NCI-H1694 (cell line): ENCODE measurements at places on chromosomes 3 and 15.

DNA sequence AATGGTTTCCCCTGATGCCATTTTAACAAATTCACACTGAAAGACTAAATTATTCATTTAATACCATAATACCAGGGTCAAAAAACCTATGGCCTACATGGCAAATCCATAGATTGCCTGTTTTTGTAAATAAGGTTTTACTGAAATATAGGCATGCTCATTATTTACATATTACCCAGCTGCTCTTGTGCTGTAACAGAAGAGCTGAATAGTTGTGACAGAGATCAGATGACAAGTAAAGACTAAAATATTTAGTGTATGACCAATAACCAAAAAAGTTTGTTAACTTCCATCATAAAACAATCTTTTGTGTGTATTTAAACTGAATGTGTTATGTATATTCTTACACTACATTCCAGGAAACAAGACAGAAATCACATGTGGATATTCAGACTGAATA is 60.2 kb downstream of the DENND4A start:
- DNase-seq: no peak

DNA sequence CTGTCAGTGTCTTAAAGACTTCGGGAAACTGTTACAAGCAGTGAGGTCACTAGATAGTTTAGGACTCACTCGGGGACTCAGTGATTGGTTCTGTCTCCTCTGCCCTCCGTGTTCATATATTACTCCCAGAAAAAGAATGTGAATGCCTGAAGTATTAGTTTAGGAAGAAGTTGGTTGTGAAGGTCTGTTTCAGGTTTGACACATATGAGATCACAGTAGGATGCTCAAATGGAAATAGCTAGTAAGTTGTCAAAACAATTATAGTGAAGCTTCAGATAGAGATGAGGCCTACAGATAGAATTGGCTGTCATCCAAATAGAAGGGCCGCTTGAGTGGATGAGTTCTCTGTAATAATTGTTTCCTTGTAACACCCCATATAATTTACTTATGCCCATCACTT is 172.6 kb downstream of the PLCL2 start:
- no peak for DNase-seq

DNA sequence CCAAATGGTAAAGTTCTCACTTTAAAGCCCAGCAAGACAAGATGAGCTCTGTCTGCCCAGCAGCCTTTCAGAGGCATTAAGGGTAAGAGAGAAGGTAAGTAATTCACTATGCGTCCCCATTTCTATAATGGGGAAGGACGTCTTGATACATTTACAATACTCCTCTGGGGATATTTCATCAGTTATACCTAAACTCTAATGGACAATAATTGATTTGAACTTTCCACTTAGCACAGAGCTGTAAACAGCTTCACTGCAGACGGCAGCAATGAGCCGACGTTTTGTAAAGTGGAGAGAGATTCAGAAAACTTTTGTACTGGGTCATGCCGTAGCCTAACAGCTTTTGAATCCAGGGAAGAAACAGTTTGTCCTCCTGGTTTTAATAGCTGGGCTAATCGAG is 127.4 kb downstream of the TIGIT start:
- no peak for DNase-seq

- DNase-seq: no peak
Measured at GRCh38 chr3:37897763-37898162, 36.1 kb downstream of the CTDSPL start.

- no peak for DNase-seq
Measured at GRCh38 chr3:29384640-29385039, 103.8 kb downstream of the RBMS3 start.

DNA sequence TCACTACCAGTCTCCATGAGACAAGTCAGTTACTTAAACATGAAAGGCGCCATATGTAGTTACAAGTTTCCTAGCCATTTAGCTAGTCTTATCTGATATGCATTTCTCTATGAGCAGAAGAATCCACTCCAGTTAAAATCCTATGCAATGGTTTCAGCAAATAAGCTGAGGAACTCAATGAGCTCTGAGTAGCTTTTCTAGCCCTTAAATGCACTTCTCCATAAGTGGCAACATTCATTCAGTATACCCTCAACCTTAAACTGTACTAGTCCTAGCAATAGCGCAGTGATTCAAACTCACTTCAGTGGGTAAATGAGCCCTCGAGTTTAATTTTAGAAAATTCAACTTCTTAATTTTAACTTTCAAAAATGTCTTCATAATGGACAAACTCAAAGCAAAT is 7.7 kb downstream of the COMMD2 start:
- no peak for DNase-seq

DNA sequence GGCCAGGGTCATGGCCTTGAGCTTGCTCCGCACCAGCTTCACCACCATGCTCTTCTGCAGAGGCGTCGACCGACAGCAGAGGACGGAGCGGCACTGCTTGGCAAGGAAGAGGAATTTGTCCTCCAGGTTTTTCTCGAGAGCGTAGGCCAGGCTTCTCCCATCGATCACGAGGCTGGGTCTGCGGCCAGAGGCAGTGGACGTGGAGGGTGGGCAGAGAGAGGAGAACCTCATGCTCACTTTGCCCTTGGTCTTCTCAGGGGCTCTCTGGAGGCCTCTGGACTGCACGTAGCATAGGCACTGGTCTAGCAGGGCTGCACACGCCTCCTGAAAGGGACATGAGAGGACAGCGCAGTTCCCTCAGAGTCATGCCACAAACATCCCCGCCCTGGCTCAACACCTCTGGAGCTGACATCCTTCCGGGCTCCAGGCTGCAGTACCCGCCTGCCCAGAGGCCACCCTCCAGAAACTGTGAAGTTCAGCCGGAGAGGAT is 168.3 kb downstream of the ATP10A start:
- no peak for DNase-seq

DNA sequence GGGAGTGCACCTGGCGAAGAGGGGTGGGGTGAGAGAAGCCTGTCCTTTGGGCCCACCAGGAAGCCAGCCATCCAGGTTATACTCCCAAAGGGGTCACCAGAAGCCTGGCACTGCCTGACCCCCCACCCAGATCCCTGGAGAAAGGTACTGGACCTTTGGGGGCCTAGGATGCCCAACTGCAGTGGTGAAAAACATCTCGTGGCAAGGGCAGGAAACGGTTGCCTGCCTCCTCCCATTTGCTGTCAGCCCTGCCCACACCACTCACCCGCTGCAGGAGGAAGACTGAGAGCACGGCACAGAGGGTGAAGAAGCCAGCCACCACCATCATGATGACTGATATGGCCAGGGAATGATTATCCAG is 2.2 kb upstream of the ULK3 start:
- DNase-seq: no peak

GRCh38 chr3:141949399-141949798 is 73.0 kb downstream of the ATP1B3 start:
- DNase-seq: no peak

DNA sequence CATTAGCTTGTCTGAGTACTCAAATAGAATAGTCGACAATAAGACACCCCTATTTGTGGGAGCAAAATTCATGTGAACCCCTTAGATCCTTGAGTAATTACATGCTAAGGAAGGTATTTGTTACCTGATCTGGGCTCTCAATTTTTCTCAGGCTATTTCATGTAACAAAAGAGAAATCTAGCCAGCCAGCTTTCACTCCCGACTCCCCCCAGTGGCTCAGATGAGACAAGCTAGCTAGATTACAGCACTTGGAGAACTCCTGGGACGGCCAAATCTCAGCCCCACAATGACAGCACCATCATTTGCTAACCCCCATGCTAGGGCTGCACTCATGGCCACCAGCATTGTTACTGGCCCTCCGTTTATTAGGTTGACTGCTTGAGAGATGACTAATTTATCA is 41.3 kb downstream of the GLDN start:
- DNase-seq: no peak

GRCh38 chr3:170734043-170734734 is 135.8 kb downstream of the RPL22L1 start:
- DNase-seq: no peak

GRCh38 chr15:76296849-76297248 is 14.4 kb downstream of the ETFA start:
- no peak for DNase-seq

- no peak for DNase-seq
Measured at GRCh38 chr3:100719136-100719535, 9.8 kb downstream of the TFG start.

DNA sequence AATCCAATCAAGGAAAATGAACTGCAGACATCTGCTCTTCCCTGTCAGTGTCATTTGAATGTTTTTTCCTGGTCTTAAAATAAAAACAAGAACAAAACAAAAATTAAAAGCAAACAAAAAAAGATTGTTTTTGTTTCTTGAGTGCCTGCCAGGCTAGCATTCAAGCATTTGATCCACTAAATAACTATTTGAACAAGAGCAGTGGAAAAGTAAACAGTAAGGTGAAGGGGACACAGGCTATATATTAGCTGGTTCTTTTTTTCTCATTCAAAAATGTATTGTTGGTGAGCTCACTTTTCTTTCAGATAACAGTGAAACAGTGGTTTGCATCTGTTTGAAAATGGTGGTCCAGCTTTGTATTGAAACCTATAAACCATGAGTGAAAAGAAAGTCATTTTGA is 586.9 kb upstream of the SGO1 start:
- no peak for DNase-seq

- DNase-seq: peak; percentile 23
Measured at GRCh38 chr15:48086133-48086532, 34.7 kb upstream of the SLC24A5 start.

DNA sequence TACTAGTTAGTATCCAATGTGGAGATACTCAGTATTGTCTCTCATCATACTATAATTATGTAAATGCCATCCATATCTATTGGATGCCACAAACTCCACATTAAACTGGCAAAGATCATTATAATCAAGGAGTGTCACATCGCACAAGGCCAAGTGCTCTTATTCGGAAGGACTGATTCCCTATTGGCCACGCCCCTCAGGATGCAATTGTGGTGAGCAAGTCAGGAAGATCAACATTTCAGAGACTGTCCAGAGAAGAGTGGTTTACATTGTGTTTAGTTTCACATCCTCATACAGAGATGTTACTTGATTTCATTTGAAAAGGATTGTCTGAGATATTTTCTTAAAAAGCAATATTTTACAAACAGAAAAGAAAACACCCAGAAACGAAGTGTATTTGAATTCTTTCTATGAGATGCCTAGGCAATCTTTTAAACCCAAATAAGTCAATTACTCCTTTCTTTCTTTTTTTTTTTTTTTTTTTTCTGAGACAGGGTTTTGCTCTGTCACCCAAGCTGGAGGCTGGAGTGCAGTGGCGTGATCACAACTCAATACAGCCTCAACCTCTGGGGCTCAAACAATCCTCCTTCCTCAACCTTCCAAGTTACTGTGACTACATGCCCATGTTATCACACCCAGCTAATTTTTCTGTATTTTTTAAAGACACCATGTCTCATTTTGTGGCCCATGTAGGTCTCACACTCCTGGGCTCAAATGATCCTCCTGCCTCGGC is 369.1 kb downstream of the RBMS3 start:
- no peak for DNase-seq

DNA sequence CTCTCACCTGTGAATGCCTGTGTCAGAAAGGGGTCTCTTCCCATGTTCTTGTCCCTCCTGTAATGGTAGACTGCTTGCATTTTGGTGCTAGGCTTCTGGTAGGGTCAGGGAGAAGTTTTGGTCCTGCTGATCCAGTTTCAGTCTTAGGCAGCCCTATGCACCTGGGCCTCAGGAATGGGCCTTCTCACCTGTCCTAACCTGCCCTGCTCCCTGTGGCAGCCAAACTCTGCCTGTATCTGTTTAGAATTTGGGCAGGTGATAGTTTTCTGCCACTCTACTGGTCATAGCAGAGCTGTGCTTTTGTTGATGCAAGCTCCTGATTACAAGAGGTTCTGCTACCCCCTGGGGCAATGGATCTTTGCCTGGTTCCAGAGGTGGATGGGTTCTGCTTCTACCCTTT is 118.7 kb downstream of the PLCL2 start:
- no peak for DNase-seq

- no peak for DNase-seq
Measured at GRCh38 chr15:56759450-56759845, 26.1 kb upstream of the ZNF280D start.

GRCh38 chr3:187481426-187481825 is 113.2 kb downstream of the RTP4 start:
- DNase-seq: no peak

DNA sequence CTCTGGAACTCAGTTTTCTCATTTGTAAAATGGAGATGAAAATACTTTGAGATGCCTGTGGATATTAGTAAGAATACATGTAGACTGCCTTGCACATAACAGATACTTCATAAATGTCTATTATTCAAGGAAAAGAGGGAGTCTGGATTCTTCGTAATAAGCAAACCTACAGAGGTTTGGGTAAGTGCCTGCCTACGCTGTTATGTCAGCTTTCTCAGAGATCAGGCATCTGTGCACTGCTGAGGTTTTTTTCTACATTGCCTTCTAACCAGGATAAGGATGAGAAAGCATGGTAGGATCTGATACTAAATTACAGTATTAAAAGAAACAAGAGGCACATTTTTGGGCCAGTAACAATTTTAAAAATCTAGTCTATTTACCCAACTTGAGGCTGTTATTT is 10.9 kb downstream of the MCTP2 start:
- DNase-seq: no peak

- no peak for DNase-seq
Measured at GRCh38 chr15:101545548-101546505, 56.3 kb upstream of the PCSK6 start.

- no peak for DNase-seq
Measured at GRCh38 chr3:58101499-58102389, 93.5 kb downstream of the FLNB start.

GRCh38 chr3:171622126-171622525 is 161.9 kb upstream of the TNIK start:
- no peak for DNase-seq

- DNase-seq: no peak
Measured at GRCh38 chr3:157290766-157291165, 130.8 kb upstream of the CCNL1 start.

DNA sequence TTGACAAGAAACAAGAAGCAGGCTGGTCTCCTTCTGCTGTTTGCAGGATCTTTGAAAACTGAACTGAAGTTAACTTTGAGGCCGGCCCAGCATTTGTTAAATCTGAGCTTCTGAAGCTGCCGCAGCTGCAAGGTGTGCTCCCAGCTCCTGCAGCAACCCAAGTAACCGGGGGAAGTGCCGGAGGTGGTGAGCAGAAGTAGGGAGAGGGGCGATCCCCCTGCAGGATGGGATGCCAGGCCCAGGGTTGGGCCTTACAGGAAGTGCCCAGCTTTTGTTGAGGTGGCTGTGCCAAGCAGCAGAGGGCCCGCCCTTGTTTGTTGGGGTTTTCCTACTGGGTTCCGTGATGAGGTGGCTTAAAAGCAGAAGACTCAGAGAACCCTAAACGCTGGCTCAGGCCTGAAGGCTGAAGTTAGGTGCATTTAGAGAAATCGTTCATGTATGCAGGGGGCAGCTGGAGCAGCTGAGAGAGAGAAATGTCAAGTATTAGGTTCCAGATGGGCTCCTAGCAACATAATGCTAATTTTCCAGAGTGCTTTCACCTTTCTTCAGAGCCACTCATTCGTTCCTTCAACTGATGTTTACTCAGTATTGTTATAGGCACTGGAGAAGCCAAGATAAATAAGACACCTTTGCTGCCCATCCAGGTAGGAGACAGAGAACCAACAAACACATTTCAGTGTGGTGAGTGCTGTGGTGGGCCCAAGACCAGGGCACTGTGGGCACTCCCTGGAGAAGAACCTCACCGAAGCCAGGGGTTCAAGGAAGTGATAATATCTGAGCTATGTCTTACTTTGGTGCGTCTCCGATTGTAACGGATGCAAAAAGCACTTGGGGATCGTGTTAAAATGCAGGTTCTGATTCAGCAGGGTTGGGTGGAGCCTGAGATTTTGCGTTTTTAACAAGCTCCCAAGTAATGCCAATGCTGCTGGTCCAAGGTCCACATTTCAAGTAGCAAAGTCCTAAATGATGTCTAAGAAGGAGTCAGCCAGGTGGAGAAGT is 42.2 kb upstream of the PLCL2 start:
- peak; percentile 73 for DNase-seq
